ENCODE measurements at places on chromosomes 6 and 20. TPM values are rescaled to one million over a fixed set of nuclear protein-coding genes. Genes with fewer than 3 reads are reported as not detected.

TMEM151B gene
- total RNA-seq: not detected

DNA sequence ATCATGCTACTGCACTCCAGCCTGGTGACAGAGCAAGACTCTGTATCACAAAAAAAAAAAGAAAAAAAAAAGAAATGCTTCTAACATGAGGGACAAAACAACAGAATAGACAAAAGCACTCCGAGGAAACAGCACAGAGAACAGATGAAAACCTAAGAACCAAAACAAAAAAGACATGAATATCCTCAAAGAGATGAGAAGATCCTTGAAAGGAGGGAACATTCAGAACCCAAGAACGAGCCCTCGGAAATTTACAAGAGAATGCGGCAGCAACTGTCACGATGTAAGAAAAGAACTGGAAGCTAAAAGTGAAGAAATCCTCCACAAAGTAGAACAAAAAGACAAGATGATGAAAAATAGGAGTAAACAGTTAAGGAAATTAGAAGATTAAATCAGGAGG is 21.2 kb downstream of the ADA start:
- no peaks in the 10 kb centered on the region for H3K36me3 ChIP-seq
- H3K4me1 ChIP-seq: peaks cover 11% of the 10 kb centered on the region
- H3K4me3 ChIP-seq: no peak overlapping the region
- no peak overlapping the region for H3K27ac ChIP-seq
- DNase-seq: no peak

KIF13A gene
- 8.2 TPM for total RNA-seq

- H3K36me3 ChIP-seq: no peaks in the 10 kb centered on the region
- no peaks in the 10 kb centered on the region for H3K4me1 ChIP-seq
- no peaks in the 10 kb centered on the region for H3K27me3 ChIP-seq
Measured at GRCh38 chr6:133062696-133063306, 178.4 kb upstream of the EYA4 start.

GRCh38 chr6:141764388-141764787 is 368.3 kb upstream of the GJE1 start:
- no peak overlapping the region for H3K4me3 ChIP-seq
- H3K36me3 ChIP-seq: no peaks in the 10 kb centered on the region
- H3K27ac ChIP-seq: no peak overlapping the region
- H3K27me3 ChIP-seq: no peaks in the 10 kb centered on the region

- H3K4me1 ChIP-seq: peaks cover 41% of the 10 kb centered on the region
- no peaks in the 10 kb centered on the region for H3K36me3 ChIP-seq
- H3K27me3 ChIP-seq: no peaks in the 10 kb centered on the region
- peak overlapping the region; percentile 77 for H3K4me3 ChIP-seq
Measured at GRCh38 chr6:17884498-17885478, 102.6 kb downstream of the KIF13A start.

LIME1 gene
- total RNA-seq: 15.7 TPM

Data from natural killer cell treated with Interleukin-12 subunit alpha and Interleukin-12 subunit beta and Interleukin-15 and Interleukin-18, amount 100 ng/mL, for 72 hours (primary cell).